Midbrain (tissue), 1 donor: ENCODE measurements at places on chromosomes 3 and 15.

- DNase-seq = peak; percentile 8
Measured at GRCh38 chr3:46321461-46322104, 32.3 kb upstream of the CCR2 start.

- peak; percentile 62 for DNase-seq
Measured at GRCh38 chr3:48847053-48847503, 596 bp downstream of the PRKAR2A start.

- no peak for DNase-seq
Measured at GRCh38 chr3:140500473-140500872, 177.4 kb upstream of the TRIM42 start.

DNA sequence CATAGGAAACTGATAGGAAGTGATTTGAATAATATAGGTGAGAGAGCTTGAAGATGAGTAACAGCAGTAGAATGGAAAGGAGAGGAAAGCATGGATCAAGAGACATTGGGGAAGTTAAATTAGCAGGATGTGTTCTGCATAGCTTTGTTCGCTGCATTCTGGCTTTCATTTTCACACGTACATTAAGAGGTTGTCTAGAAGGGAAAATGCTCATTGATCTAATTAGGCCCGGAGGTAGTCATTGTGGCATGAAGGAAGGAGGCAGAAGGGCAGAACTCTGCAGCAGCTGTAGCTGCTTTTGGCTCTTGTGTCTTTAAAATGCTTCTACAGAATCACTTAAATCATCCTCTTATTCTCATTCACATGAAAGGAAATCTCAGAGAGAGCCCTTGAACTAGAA, 40.3 kb downstream of the KCNAB1 start:
- DNase-seq = no peak

DNA sequence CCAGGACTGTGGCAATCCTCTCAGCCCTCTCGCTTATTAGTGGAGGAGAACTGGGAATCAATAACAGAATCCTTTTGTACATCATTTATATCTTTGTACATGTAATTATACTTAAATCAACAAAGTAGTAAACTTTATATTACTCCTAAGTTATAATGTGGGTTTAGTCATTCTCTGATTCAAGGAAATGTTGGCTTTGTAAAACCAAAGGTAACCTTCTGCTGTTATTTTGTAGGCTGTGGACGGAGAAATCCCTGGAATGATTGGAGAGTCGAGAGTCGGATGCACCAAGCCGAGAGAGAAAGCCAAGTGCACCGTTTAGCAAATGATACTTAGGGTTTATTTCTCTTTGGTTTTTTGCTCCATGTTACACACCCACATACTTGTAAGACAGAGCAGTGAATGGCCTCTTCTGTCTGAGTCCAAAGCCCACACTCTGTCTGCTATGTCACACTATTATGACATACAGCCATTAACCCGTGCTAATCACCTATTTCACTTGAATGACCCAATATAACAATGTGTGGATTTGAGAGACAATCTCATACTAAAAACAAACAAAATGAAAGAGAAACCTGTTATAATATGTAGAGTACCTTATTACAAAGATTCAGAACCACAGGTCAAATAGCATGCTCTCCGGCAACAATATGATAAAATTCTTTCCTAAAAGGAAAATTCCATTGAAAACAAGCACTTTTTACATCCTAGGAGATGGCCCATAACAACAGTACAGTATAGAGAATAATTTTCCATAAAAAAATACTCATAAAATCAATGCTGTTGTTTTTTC, 72.2 kb downstream of the MECOM start:
- no peak for DNase-seq

DNA sequence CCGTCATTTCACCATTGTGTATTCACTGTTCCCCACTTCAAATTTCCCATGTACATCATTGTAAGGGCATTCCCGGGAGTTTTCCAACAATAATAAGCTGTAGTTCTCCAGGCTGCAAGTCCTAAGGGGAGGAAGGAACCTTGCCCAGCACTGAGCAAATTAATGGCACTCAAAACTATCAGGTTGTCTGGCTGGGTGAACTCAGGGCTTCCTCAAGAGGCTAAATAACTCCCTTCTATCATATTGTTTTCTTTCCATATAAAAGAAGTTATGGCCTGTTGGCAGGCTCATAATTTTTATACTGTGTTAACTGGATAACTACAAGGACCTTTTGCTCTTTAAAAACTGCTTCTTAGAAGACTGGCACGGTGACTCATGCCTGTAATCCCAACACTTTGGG, 71.4 kb downstream of the SEMA6D start:
- no peak for DNase-seq

DNA sequence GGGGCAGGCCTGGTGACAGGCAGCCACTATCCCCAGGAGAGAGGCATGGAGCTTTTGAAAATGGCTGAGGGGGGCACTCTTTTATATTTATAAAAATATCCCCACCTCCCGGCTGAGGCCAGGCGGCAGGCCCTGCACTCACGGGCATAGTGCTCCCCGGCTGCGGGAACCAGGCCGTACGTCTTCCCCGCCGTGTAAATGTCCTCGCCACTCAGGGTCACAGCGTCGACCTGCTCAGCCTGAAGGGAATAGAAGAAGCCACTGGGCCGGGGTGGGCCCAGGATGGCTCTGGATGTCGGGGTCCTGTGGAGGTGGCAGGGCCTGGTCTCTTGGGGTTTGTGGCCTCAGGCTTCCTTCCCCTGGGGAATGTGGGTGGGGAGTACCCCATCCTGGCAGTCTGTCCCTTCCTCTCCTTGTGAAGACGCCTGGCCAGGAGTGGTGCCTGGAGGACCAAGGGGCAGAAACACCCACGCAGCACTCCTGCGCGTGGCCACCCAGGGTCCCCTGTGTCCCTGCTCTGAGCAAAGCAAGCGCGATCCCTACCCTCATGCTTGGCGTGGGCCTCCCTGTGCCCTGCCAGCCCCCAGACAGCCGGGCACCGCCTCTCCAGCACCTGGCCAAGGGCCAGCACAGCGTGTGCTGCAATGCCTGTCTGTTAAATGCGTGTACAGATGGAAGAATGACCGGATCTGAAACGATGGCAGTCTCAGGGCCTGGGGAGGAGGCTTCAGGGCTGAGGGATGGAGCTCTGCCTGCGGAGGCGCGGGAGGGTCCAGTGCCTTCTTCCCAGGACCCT, 18.9 kb downstream of the MELTF start:
- DNase-seq = no peak

DNA sequence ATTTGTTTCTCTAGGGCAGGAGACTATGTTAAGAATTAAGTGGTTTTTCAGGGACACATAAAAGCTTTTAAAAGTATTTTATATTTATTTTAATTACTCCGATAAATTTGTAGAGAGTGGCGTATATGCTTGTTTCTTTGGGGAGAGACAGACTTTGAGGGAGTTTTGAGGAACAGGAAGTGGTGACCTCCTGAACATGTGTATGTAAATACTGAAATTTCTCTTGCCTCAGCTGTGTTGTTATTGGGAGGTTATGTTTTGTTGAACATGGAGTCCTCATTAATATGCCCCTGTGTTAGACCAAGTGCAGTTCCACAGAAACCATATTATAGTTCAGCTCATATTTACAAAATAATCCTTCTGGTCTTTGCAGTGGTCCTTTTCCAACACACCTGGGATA, 41.8 kb upstream of the UTS2B start:
- DNase-seq = no peak

DNA sequence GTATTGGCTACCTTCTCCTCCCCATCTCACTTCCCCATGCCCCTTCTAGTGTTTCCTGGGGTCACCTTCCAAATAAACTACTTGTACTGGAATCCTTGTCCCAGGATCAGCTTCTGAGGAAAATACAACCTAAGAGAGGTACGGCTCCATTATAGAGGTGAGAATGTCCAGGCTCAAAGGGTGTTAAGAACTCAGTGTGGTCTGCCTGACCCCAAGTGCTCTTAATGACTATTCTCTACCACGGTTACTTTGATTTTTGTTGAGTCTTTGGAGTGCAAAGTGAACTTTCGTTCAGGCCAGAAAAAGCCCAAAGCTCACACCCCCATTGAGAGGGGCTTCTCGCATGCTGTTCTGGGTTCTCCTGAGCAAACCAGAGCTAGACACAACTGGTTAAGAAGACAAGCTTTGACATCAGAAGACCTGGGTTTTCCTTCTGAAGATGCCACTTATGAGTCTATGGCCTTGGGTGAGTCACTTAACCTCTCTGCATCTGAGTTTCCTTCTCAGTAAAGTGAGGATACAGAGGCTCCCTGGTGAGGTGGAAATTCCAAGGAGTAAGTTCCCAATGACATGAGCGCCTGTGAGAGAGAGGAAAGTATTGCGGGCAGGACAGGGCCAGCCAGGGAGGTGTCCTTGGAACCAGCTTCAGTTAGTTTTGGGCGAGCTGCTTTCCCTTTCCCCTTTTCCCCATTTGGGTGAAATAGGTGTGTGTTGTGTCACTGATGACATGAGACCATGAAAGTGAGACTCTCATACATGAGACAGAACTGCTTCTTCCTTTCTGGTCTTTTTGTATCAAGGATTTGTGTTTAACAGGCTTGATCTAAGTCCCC, 475.0 kb upstream of the PROK2 start:
- no peak for DNase-seq

DNA sequence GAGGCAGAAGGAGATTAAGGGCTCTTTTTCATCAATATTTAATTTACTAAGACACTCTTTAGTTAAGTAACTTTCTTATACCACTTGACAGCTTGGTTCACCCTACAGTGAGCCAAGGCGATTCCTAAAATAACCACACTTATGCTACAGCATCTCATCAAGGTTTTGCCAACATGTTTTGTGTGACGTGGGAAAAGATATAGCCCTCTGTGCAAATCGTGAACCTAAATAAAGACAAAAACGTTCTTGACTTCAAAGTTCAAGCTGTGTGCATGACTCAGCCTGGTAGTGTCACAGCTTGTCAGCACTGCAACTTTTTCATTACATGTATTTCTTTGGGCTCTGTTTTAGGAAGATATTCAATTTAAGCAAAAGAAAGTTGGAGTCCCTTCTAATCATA, 297.0 kb upstream of the EPHA3 start:
- DNase-seq = no peak

DNA sequence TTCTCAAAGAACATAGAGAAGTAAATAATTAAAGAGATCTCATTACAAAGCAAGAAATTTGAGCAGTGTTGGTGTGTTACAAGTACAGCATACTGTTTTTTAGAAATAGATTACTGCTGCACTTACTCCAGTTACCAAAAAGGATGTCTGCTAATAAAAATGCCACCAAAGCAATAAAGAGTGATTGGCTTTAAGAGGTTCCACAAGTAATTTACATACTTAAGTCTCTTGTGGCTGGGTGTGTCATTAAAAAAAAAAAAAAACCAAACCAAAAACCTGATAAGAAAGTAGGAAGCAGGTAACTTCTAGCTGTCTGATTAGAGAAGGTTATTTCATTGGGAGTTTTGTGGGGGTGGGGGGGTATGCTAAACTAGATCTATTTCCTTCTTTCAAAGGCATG, 15.2 kb downstream of the RAB11A start:
- DNase-seq = no peak

DNA sequence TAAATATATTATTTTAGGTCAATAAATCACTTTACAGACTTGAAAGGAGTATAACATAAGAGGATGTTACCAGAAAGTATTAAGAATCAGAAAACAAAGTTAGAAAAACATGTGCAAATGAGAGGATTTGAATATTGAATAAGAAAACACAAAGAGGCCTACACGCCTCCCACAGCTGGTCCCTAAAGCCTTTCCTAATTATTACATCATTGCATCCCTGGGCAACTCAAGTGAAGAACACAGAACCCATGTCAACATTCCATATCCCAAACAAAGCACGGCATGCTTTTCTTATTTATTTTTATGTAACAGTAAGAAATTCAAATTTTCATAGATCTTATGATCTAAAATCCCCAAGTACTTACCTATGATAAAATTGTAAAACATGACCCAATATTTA, 61.2 kb downstream of the HERC1 start:
- DNase-seq = no peak

GRCh38 chr15:60396100-60396499, 1.7 kb downstream of the ANXA2 start:
- no peak for DNase-seq

DNA sequence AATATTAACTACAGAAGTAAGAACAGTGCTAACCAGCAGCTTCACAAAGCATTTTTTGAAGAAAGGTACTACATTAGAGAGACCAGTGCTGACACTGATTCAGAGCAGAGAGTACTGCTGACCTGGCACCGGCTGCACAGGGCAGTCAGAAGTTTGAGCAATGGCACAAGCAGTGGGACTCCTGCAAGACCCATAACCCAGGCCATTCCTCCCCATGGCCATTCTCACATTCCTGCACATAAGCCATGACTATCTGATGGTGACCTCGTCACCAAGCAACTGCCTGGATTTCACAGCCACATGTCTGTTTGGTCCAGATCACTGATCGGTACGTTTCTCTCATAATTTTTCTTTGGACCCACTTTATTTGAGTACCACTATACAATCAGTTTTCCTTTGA, 88.7 kb downstream of the GPR156 start:
- DNase-seq = no peak

DNA sequence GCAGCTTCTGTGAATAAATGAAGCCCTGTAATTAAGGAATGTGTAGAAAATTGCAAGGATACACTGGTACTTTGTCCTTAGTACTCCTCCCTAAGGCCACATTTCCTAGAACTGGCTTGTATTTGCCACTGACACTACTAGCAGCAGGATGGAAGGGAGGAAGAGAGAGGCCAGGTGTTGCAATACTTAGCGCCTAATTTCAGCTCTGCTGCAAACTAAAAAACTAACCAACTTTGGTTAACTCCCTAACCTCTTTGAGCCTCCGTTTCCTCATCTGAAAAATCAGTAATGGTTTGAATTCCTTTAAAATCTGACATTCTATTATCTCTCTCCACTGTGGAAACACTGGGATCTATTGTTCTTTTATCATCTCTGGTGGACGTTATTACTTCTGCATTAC, 257.0 kb downstream of the SV2B start:
- DNase-seq = no peak

DNA sequence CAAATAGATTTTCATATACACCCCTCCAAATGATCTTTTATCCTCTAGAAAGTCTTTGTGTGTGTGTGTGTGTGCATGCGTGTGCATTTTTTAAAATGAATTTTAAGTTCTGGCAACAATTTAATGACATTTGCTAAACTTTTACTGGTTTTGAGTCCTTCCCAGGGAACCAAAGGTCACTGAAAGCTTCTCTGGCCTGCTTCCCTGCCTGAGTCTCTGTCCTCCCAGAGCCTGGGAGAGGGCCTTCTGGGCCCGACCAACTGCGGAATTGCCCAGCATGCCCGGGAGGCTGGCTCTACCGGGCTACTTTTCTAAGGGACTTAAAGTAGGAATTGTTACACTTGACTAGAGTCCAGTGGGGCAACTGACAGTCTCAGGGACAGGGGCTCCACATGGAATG, 7.4 kb upstream of the RBPMS2 start:
- DNase-seq = no peak

DNA sequence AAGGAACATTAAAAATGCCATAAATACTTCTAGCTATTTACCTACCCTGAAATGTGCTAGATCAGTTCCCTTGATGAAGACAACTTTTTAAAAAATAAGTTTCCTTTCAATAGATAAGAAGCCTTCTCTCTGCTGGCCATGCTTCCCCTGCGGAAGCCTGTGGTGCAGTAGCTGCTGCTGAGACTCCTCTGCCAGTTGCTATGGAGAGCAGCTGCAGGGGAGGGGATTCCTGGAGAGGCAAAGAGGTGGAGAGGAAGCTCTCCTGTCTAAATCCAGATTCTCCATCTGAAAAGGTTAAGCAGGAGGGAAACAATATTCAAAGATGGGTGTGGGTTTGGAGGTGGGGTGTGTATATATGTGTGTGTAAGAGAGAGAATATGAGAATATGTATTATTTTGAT, 69.8 kb upstream of the BFSP2 start:
- no peak for DNase-seq

GRCh38 chr3:185750702-185751101, 74.1 kb downstream of the IGF2BP2 start:
- no peak for DNase-seq
